ENCODE measurements at places on chromosomes 3 and 15.

- peak; percentile 6 for DNase-seq
These were observed 21.8 kb downstream of the METTL6 start for GRCh38 chr3:15405448-15406050.

DNA sequence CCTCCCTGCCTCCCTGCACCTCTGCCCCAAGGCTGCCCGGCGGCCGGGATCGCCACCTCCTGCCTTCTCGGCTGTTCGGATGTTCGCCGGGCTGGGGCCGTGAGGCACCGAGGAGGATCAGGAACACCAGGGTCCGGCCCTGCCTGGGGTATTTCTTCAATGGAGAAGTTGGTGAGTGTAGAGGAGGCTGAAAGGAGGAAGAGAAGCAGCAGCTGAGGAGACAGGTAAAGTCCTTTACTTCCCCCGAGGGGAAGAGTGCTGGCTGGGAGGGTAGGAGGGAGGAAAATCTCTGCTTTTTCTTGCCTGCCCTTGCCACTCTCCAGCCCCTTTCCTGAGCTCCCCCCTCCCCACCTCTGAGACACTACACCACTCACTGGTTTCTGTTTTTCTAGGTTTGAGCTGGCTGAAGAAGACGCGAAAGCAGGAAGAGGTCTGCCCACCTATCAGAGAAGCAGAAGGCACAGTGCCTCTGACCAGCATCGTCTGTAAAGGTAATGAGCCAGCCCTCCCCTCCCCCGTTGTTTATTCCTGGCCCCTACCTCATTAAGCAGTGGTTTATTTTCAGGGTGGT, 519 bp downstream of the ASB7 start:
- DNase-seq = no peak

GRCh38 chr3:159185443-159186050, 383.7 kb downstream of the MFSD1 start:
- DNase-seq = no peak

DNA sequence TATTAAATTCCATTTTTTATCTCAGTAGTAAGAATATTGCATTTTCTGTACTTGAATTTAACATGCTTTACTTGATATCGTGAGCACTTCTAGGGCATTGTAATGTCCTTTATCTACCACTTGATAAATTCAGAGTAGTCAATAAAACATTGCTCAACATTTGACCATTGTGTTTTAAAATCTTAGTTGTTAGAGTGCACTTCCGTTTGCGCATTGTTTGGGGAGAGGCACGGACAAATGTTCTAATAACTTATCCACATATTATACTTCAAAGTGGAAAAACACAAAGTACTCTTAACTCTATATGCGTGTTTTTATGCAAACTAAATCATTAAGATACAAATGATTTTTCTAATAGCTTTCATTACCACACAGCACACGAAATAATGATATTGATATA, 419 bp downstream of the FAM227B start:
- no peak for DNase-seq

DNA sequence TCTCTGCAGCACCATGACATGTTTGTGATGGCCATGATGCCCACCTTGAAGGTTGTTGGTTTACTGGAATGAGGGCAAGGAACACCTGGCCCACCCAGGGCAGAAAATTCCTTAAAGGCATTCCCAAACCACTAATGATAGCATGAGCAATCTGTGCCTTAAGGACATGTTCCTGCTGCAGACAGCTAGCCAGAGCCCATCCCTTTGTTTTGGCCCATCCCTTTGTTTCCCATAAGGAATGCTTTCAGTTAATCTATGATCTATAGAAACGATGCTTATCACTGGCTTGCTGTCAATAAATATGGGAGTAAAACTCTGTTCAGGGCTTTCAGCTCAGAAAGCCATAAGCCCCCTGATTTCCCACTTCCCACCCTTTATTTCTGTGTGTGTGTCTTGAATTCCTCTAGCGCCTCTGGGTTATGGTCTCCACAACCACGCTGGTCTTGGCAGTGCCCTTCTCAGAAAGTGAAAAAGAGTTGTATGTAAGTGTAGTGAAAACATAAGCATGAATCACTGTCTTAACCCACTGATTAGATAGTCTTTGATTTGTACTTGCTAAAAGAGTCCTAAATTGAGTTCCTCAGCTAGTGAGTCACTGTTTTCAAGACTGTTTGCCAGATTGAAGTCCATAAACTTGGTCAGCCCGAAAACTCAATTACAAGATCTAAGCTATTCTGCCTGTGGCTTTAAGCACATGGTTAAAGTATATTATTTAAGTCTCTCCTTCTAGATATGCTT, 19.0 kb upstream of the CCR2 start:
- DNase-seq = no peak

GRCh38 chr15:61018953-61019352, 210.1 kb downstream of the RORA start:
- DNase-seq = no peak

GRCh38 chr3:125267460-125267859, 54.9 kb upstream of the SLC12A8 start:
- no peak for DNase-seq

DNA sequence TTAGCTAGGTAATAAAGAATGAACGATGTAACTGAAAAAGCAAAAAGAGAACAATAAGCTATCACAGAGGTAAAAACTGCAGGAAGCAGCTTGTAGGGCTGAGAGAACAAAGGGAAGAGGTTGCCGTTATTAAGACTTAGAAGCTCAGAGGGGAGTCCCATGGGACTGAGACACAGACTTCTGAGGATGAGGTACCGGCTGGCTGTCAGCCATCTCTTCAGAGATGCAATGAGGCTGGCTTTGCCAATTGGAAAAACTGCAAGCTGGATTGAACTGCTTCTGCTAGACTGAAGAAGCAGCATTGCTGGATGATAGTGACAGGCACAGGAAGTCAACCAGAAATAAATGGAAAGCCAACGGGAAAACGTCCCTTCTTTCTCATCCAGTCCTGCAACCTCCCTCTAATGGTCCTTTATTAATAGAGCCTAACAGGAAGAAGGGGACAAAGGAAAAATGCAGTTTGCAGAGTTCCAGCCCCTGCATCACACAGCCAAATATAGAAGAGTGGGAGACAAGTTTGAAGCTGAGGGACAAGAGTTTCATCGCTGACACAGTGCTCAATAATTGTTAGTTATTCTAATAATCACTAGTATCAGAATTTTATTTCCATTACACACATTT, 21.1 kb upstream of the KLHL6 start:
- DNase-seq = no peak

GRCh38 chr3:187684444-187684843, 14.2 kb upstream of the SST start:
- no peak for DNase-seq

- no peak for DNase-seq
These were observed 22.6 kb downstream of the LMCD1 start for GRCh38 chr3:8524249-8524648.

DNA sequence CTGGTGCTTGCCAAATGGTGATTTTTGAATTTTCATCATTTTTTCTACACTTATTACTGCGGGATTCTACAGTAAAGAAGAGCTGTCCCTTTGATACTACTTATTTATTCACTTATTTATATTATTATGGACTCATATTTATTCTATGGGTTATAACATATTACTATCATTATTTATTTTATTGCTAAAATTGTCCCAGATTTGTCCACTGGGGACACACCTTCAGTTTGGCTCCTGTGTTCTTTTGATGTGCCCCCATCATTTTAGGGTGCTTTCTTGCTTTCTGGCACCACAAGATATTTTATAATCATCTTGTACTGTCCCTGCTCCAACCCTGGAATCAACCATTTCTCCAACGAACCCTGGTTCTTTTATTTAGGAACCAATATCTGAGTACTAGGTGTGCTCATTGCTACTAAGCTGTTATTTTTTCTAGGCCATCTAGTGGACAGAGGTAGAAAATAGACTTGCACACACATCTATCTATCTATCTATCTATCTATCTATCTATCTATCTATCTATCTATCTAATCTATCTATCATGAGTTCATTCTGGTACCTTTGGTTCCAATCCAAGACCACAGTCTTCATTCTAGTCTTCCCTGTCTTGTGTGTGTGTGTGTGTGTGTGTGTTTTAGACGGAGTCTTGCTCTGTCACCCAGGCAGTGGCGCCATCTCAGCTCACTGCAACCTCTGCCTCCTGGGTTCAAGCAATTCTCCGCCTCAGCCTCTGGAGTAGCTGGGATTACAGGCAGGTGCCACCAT, 16.0 kb downstream of the SLC22A14 start:
- no peak for DNase-seq

GRCh38 chr3:135740211-135740610, 225.3 kb upstream of the PPP2R3A start:
- no peak for DNase-seq

DNA sequence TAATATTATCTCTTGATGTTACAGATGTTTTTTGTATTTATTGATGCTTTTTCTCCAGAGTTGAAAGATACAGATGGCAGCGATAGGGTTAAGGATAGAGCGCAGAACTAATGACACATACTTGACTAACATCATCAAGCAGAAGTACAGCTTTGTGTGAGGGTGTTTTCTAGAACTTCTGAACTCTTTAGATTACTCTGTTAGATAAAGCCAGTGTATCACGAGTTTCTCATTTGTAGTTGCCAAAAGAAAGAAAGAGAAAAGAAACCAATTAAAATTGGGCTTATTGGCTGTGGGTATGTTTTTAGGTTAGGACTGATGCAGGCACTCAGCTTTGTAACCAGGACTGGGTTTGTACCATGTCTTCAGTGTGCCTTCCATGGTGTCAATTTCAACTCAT, 6.6 kb upstream of the GPR171 start:
- DNase-seq = no peak

- DNase-seq = no peak
These were observed 2.4 kb downstream of the KLF15 start for GRCh38 chr3:126354776-126355175.

DNA sequence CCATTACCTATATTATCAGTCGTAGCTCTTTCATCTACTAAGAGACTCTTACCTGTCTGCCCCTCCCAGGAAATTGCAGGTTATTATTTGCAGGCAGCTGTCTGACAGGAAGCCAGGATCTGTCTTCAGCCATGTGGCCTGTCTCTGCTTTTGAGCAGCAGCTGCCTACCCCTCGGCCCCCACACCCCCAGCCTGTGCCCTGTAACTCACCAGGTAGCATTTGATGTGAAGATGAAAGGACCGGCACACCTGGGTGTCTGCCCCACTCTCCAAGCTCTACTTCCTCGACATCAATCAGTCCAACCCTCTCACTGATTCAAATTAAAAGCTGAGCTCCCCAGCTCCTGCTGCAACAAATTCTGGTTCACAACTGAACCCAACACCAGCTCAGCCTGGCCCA, 197.2 kb upstream of the CTNNB1 start:
- DNase-seq = no peak
